ENCODE measurements at places on chromosomes 2 and 18.

GRCh38 chr18:21571772-21572171 is 28.7 kb downstream of the ESCO1 start:
- DNase-seq = no peak

DNA sequence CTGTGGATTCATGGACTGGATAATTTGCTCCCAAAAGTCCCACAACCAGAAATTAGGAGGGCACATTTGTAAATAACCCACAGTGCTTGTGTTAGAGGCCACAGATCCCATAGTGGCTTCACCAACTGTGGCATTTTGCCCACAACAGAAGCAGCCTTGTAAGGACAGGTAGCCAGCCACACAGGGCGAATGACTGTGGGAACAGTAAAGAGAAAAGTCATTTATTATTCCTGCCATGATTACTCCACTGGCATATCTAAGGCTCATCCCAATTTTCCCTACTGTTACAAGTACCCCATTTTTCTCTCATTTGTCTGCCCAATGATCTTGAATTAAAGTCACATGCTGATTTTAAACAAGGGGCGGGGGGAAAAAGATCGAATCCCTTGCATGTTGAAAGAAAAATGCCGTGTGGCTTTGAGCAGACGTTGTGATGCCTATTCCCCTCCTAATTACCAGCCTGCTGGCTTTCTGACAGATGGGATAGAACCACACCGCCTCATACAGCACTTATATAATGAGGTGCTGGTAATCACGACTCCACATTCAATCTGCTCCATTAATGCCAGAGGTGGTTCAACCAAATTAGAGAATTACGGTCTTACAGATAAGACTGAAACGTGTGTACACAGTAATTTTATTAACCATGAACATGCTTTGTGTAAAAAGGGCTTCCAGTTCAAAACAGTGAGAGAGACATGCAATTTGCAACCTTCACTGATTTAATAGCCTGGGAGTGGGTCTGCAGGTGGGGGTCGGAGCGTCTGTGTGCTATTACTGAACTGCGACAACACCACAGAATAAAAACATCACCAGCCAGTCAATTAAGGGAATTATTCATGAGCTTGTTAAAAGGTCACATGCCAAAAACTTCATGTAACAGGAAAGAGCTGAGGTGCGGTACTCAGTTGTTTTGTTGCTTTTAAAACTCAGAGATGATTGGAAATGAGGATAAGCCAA is 196.0 kb downstream of the TMEM163 start:
- DNase-seq = no peak

GRCh38 chr2:144625226-144625625 is 105.3 kb upstream of the ZEB2 start:
- DNase-seq = no peak

GRCh38 chr18:33123862-33124518 is 316.5 kb downstream of the CCDC178 start:
- no peak for DNase-seq

DNA sequence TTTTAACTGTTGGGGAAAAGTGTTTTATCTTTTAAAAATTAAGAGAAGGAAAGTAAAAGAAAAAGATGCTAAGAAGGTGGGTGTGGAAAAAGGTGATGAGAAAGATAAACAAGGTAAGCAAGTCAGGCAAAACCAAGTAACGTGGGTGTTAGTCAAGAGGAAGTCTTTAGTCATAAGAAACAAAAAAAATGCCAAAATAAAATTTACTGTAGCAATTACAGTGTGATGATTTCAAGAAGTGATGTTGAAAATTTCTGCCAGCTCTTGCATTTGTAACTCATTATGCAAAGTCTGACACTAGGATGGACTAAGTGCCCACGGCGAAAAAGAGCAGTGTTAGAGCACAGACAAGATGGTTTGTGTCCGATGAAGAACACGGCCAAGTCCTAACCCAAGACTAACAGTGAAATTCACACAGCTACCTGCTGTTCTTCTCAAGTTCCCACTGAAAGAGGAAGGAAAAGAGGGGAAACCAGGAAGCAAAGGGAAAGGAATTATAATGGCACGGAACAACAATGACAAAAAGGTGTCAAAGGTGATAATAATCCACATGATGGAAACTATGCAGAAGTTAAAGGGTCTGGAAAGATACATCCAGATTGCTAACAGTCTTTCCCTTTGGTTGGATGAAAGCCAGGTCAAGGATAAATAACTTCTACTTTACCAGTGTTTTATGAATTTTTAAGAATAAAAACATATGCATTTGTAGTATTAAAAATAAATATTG is 34.1 kb downstream of the NOL10 start:
- DNase-seq = no peak

- DNase-seq = no peak
Measured at GRCh38 chr2:41928526-41928925, 119.3 kb upstream of the PKDCC start.

GRCh38 chr18:23547846-23548245 is 38.5 kb downstream of the NPC1 start:
- no peak for DNase-seq

DNA sequence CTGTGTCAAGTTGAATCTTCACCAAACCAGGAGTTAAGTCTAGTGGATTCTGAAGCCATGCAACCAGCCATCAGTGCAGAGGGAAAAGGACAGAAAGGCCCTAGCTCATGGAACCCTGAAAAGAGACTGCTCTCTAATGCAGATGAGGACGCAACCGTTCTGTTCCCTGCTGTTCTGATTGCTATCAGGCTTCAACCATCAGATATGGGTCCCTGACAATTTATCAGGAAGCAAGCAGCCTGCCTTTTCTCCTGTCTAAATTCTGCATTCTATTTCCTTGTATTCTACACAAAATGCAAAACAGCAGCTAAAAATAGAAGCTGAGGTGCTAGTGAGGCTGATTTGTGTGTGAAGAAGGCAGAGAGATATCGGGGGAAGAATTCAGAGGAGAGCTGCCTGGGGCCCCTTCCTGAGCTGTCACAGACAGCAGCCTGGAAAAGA is 68.4 kb upstream of the RTN4 start:
- no peak for DNase-seq

DNA sequence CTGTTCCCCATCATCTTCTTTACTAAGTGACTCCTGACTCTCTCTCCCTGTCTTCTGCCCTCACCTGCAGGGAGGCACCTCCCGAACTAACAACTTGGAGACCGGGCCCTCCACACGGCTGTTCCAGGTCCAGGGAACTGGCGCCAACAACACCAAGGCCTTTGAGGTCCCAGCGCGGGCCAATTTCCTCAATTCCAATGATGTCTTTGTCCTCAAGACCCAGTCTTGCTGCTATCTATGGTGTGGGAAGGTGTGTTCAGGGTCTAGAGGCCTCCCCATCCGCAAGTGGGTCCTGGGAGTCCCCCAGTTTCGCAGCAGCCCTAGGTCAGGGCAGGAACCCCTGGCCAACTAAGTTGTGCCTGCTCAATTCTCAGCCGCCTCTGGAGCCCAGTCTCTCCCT is 15.5 kb downstream of the VIL1 start:
- DNase-seq = no peak

- no peak for DNase-seq
Measured at GRCh38 chr2:29789911-29790485, 131.4 kb downstream of the ALK start.

- DNase-seq = no peak
Measured at GRCh38 chr2:109247812-109248211, 118.8 kb downstream of the SH3RF3 start.

GRCh38 chr2:74426181-74426758 is 4.7 kb downstream of the WDR54 start:
- no peak for DNase-seq

- DNase-seq = no peak
Measured at GRCh38 chr2:3522961-3523421, 3.7 kb upstream of the ADI1 start.

- no peak for DNase-seq
Measured at GRCh38 chr18:63365876-63366212, 1.2 kb downstream of the KDSR start.

- DNase-seq = no peak
Measured at GRCh38 chr2:163370169-163370886, 365.5 kb downstream of the FIGN start.

DNA sequence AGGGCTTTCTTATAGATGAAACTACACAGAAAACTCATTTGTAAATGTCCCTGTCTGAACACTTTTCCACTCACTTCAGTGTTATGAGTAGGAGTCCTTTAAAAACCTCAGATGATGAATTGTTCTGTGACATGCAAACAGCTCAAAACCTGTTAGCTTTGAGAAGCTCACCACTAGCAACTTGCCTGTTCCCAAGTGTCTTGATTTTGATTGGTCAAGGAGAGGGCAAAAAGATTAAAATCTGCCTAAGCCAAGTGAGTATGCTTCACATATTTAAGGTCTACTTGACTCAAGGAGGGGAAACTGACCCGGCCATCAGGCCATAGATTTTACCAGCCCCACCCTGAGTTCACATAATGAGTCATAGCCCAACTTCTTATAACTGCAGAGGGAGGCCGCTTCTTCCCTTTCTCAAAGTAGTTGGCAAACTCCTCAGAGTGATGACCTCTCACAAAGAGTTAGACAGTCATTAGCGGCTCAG is 45.2 kb upstream of the MEIS1 start:
- no peak for DNase-seq

- DNase-seq = no peak
Measured at GRCh38 chr2:229296016-229296415, 24.9 kb upstream of the PID1 start.

GRCh38 chr18:55076643-55077218 is 117.5 kb upstream of the CCDC68 start:
- no peak for DNase-seq

GRCh38 chr2:241862775-241863535 is 4.3 kb upstream of the PDCD1 start:
- DNase-seq = no peak

GRCh38 chr2:46784278-46784677 is 131.3 kb downstream of the MCFD2 start:
- no peak for DNase-seq

DNA sequence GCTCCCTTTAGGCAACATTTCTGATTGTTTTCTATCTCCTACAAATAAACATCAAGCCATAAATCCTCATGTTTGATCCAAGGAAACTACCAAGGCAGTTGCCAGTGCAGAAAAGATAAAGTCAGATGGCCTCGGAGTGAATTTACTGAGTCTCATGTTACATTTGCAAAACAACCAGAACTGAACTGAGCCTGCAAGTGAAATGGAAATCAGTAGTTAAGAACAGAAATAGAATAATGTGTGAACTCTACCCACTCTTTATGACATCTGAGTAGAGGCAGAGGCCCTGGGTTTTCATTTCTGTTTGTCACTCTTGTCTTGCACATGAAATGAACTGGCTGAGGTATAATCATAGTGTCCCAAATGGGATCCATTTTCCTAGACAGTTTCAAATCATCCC is 20.4 kb upstream of the DAPL1 start:
- DNase-seq = no peak

GRCh38 chr2:101052147-101052546 is 50.1 kb downstream of the RPL31 start:
- DNase-seq = no peak

GRCh38 chr2:120601566-120601965 is 134.1 kb upstream of the GLI2 start:
- DNase-seq = no peak

DNA sequence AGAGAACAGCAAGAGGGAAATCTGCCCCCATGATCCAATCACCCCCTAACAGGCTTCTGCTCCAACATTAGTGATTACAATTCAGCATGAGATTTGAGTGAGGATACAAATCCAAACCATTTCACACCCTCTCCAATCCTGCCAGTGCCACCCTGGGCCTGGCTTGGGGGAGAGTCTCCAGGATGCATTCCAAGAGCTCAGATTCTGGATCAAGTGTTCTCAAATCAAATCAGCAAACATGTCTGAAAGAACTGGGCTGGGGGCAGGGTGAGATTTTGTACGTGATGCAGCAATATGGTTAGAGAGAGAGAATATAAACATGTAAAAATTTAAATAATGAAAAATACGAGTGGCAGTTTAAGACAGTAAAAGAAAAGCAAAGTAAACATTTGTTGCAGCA is 2100.9 kb upstream of the CELF4 start:
- DNase-seq = no peak

GRCh38 chr2:239184179-239184578 is 216.6 kb downstream of the HDAC4 start:
- DNase-seq = no peak

DNA sequence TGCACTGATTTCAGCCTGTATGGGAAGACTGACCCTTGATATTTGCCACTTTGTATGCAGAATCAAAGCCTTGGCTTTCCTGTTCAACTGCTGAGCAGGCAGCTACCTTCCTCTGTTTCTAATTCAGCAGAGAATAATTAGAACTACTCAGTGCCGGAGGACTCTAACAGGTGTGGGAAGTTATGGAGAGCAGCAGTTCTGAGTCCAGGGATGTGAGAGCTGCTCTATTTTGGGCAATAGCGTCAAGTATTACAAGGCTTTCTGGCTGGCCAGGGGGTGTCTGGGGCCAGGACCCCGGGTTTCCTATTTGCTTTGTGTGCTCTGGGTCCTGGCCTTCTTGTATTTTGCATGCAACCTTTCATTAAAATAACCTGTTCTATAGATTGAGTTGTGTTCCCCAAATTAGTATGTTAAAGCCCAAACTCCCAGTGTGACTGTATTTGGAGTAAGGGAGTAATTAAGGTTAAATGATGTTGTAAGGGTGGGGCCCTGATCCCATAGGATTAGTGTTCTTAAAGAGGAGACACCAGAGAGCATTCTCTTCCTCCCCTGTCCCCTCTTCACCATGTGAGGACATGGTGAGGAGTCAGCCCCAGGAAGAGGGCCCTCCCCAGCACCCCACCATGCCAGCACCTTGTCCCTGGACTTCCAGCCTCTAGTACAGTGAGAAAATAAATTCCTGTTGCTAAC is 5.6 kb upstream of the NTSR2 start:
- DNase-seq = no peak

GRCh38 chr2:174023591-174024523 is 58.7 kb upstream of the SP3 start:
- DNase-seq = peak; percentile 28

DNA sequence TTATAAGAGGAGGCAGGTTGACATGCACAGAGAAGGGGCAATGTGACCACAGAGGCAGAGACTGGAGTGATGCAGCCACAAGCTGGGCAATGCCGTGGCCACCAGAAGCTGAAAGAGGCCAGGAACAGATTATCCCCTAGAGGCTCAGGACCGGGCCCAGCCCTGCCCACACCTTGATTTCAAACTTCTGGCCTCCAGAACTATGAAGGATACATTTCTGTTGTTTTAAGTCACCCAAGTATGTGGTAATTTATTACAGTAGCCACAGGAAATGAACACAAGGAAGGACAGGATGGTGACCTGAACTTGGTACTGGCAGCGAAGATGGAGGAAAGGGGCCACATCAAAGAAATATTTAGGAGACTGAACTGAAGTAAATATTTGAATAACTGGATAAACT is 66.8 kb upstream of the RIOK3 start:
- no peak for DNase-seq

Data from CD4-positive, alpha-beta T cell treated with Interleukin-17A for 1 hour (primary cell).